ENCODE measurements at places on chromosomes 3 and 15.

DNA sequence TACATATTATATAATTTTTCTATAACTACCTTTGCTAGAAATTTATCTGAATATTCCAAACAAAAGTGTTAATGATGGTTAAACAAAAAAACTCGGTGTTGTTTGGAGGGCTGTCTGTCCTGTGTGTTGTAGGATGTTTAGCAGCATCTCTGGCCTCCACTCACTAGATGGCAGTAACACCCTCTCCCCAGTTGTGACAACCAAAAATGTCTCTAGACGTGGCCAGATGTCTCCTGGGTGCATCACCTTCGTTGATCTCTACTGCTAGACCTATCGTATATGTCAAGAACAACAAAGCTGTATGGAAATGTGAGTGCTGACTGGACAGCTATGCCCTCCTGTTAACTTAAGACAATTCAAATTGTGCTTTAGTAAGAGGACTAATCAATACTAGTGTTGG is 14.1 kb downstream of the ANKRD34C start:
- DNase-seq: peak; percentile 26

DNA sequence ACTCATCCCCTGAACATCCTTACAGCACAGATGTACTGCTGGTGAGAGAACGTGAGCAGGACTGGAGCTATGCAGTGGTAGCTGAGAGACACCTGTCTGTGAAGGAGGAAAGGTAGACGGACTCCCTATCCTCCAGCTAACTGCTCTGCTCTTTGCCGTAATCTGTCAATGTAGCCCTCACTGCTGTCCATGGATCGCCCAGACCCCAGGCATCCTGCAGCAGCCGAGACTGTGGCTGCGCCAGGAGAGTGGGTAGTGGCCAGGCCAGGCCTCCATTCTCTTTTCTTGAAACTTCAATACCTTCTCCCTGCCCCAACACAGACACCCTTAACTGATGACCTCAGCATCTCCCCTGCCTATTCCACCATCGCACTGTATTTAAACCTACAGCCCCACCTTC is 44.5 kb downstream of the CRABP1 start:
- no peak for DNase-seq

GRCh38 chr3:8759038-8759707 is 10.2 kb downstream of the OXTR start:
- DNase-seq: no peak

DNA sequence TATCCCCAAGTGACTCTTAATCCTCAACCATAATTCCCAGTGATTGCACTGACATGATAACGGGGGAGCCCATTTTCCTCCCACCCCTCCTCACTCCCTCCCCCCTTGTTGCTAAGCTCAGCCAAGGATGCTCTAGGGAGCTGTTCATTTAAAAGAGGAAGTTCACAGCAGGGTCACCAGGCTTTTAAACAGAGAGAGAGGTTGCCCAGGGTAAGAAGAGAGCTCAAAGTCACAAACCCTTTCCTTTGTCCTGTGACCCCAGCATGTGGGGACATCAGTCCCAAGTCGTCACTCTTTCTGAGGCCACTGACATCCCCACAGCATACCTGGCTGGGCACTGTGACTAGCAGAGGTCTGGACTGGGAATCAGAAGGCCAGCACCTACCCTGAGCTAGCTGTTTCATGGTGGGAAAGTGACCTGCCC is 144.1 kb downstream of the RORA start:
- DNase-seq: peak; percentile 67

DNA sequence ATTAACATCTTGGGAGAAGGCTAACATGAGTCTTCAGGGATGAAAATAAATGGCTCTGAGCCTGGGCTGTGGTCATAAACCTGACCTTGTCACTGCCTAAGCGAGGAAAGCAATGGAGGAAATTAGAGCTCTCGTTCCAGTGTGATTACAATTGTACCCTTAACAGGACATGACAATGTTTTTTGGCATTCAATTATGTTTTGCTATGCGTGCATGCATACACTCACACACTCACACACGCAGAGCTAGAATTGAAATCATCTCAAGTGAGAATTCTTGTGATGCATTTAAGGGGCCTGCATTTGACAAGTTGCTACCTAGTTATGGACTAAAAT is 24.1 kb downstream of the ZNF80 start:
- DNase-seq: no peak

DNA sequence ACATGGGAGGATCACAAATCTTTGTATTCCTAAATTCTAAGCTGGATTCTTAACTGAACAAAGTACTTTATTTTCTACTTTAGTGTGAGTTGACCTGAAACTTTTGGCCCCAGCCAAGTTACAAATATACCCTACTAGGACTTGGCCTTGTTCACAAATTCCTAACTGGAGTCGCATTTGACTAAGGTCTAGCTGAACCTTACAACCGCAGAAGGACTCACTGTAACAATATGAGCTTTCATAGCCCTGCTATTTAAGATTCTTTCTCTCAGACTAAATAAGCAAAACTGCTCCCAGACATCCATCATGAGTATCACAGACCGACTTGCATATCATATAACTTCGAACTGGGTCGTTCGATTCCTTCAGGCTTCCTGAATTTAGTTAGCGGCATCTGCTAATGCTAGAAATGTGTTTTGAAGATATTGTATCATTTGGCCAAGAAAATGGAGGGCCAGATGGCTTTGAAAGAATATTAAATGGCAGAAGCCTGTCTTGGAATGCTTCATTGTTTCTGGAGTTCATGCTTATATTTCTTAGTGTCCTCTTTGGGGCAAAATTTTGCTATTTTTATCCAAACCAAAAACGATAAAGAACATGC is 28.4 kb upstream of the ADAMTS9 start:
- no peak for DNase-seq

DNA sequence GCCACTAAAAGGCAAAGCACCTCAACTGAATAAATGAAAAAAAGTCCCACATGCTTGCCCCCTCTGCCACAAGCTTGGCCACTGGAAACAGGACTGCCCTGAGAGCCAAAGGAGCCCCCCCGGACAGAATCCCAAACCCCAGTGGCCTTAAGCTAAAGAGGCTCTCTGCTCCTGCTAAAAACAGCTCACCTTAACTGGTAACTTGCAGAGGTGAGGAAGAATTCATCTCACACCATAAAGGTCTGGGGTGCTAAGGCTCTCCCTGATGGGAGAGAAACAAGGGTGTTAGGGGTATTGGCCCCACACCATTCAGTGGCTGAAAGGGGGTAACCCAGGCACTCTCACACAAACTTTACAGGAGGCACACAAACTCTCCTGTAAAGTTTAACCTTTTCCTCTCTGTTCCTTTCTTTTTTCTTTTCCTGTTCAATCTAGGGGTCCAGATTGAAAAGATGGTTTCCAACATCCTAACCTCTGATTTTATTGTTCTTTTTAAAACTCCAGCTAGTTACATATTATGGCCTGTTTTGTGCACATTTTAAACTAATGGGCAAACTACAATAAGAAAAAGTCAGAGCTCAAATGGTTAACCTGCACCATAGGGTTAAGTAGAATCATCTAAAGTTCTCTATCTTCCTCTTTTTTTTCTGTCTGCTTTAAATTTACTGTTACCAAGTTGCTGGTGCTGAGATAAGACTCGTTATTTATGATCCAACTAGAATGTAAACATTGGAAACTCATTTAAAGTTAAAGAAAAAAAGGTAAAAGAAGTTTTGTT is 19.9 kb downstream of the TRANK1 start:
- DNase-seq: peak; percentile 77

DNA sequence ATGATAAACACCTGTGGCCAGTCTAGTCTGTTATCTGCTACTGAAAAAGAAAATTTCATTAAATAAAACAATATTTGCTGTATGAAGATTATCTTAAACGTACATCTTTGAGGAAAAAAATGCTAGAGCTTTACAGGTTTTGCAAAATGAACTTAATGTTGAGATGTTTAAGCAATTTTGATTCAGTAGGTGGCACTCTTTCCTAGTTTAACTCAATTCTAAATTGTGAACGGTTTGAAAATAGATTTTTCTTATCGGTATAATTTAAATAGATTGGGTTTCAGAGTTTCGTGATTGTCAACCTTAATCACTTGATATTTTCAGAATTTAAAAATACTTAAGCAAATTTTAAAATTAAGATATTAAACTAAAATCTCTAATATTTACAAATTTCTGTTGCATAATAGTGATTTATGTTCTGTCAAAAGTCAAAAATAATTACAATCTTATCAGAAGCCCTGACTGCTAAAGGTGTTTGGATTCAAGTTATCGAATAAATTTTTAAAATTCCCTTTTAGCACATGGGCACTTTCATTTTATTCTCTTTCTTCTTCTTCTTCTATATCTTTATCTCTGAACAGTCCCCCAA is 7.0 kb upstream of the RNF111 start:
- DNase-seq: peak; percentile 49

- no peak for DNase-seq
Measured at GRCh38 chr3:36524560-36524959, 144.3 kb downstream of the STAC start.

DNA sequence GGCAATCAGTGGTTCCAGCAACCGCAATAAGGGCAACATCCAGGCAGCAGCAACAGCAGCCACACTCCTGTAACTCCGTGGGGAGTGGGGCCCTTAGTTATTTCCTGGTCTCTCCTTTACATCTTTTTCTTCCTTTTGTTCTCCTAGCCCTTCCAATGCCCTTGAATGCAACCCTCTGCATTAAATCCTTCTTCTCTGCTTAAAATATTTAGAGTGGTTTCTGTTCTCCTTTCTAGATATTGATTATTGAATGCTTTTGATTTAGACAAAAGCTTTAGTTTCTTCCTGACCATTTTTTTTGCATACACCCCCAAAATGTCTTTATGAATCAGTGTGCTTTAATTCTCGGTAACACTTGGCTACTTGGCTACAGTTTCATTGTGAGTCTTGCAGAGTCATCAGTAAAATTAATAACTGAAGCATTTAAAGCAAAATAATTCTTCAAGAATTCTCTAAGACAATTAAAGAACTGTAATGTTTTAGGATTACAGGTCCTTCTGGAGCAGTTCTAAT is 586.1 kb downstream of the MECOM start:
- DNase-seq: no peak

DNA sequence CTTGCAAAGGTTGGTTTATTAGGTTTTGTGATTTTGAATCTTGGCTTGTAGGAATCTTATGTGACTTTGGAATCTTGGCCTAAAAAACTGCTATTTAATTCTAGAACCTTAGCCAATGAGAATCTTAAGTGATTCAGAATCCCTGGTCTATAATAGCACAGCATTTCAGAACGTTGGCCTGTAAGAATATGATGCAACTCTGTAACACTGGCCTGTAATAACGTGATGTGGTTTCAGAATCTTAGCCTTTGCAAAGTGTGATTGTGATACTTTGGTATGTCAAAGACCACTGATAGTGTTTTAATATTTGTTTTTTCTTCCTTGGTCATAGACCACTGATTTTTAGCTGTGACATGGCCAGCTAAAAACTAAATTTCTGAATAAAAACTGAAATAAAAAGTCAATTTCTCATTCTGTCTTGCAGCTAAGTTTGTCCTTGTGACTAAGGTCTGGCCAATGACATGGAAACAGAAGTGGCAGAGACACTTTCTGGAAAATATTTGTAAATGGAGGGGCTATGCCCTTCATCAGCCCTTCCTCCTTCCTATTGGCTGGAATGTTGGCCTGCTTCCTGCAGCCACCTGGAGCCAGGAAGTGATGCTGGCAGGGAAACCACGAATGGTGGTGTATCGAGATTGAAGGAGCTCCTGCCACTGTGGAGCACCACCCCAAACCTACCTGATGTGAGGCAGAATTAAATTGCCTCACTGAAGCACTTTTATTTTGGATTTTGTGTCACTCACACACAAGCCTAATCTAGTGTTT is 42.3 kb upstream of the CORO2B start:
- no peak for DNase-seq

- DNase-seq: no peak
Measured at GRCh38 chr3:140296796-140297352, 361.9 kb downstream of the CLSTN2 start.

- peak; percentile 93 for DNase-seq
Measured at GRCh38 chr15:37100109-37100965, at the start of gene MEIS2. MEIS2 (minus strand) TSS chr15:37100549; CDS start chr15:37099466, 1,083 bp downstream.

GRCh38 chr3:12644331-12644937 is 19.5 kb downstream of the RAF1 start:
- no peak for DNase-seq

DNA sequence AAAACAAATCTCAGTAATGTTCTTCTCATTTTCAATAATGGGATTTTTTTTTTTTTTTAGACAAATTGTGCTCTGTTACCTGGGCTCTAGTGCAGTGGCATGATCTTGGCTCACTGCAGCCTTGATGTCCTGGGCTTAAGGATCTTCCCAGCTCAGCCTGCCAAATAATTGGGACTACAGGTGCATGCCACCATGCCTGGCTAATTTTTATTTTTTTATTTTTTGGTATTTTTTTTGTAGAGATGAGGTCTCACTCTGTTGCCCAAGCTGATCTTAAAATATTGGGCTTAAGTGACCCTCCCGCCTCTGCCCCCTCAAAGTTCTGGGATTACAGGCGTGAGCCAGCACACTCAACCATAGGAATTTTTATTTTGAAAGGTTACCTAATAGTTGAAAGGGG is 126.2 kb downstream of the MDFIC2 start:
- no peak for DNase-seq

- DNase-seq: no peak
Measured at GRCh38 chr3:141482245-141482922, 4.4 kb upstream of the RASA2 start.

- DNase-seq: peak; percentile 61
Measured at GRCh38 chr15:76904461-76905012, 603 bp downstream of the SCAPER start.

DNA sequence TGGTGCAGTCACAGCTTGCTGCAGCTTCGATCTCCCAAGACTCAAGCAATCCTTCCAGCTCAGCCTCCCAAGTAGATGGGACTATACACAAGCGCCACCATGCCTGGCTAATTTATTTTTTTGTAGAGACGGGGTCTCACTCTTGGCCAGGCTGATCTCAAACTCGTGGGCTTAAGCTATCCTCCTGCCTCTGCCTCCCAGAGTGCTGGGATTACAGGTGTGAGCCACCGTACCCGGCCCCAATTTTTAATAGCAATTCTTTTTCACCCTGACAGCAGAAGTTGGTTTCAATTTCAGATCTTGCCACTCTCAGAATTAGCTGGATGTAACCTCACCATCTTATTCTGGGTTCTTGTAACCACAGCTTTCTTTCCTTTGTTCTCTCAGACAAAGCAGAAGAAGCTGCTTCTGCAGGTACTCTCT is 64.8 kb downstream of the TRIM71 start:
- no peak for DNase-seq

- DNase-seq: peak; percentile 9
Measured at GRCh38 chr3:4898454-4899313, 80.6 kb upstream of the BHLHE40 start.

GRCh38 chr3:152291238-152291637 is 22.5 kb downstream of the MBNL1 start:
- no peak for DNase-seq

GRCh38 chr3:128549283-128550112 is 56.5 kb upstream of the GATA2 start:
- DNase-seq: no peak

DNA sequence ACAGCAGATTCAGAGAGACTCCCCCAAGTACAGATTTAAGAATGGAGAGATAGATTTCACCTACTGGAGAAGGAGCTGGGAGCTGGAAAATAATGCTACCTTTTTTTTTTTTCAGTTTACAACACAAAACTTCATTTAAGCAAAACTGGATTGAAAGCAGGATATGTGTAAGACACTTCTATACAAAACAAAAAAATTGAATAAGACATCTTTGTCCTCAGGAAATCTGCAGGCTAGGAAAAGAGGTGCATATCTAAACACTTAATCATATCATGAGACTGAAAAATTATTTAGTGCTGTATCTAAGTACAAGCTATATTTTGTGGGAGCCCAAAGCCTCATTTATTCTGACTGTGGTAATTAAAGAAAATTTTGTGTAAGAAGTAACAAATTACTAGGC is 516.1 kb downstream of the ZIC1 start:
- DNase-seq: no peak
